ENCODE measurements at places on chromosomes 16 and 17. TPM values are rescaled to one million over a fixed set of nuclear protein-coding genes. Genes with fewer than 3 reads are reported as not detected.

Gene CX3CL1
- total RNA-seq = 20.3 TPM

Gene USH1G
- not detected for total RNA-seq

Gene BIRC5
- 12.1 TPM for total RNA-seq

Gene TMC5
- total RNA-seq = 105 TPM

Gene CPHXL2
- total RNA-seq = not detected

Gene PYY
- not detected for total RNA-seq

Gene SLFN11
- 92.7 TPM for total RNA-seq

Gene ADGRG3
- total RNA-seq = 1.1 TPM

Gene PRSS27
- 0.45 TPM for total RNA-seq

Gene CNTNAP1
- total RNA-seq = 15.1 TPM

Gene FBXO39
- 0.17 TPM for total RNA-seq

Gene PKMYT1
- total RNA-seq = 14.3 TPM

Gene SULT1A1
- total RNA-seq = 38.6 TPM

Gene ARHGDIG
- 1.1 TPM for total RNA-seq

Gene CCL16
- total RNA-seq = not detected

Gene GRB7
- total RNA-seq = 12.4 TPM

Gene QPRT
- 21.9 TPM for total RNA-seq

Gene EDC4
- 47.9 TPM for total RNA-seq

Gene OR4D1
- not detected for total RNA-seq

Gene GNG13
- total RNA-seq = not detected

Gene PERCC1
- total RNA-seq = not detected

Gene SEZ6L2
- total RNA-seq = 7.7 TPM

Gene ANKRD40CL
- total RNA-seq = not detected

Gene UTS2R
- not detected for total RNA-seq

Gene CCL18
- total RNA-seq = 227 TPM

Gene TEX14
- total RNA-seq = 0.47 TPM

Gene UBFD1
- 69.3 TPM for total RNA-seq

Gene SPATA22
- total RNA-seq = 0.26 TPM

Gene CMTM1
- total RNA-seq = 10.0 TPM

Gene TCAP
- 2.0 TPM for total RNA-seq

Gene KRT32
- total RNA-seq = not detected

Gene GPR139
- total RNA-seq = not detected

Gene FSCN2
- 3.4 TPM for total RNA-seq

Gene TBC1D26
- total RNA-seq = not detected

Gene GDPD1
- 4.8 TPM for total RNA-seq

Gene KRT14
- total RNA-seq = not detected

Gene SCNN1G
- 7.8 TPM for total RNA-seq

Gene CDRT15
- not detected for total RNA-seq

Gene TMEM235
- total RNA-seq = not detected

Gene JPH3
- not detected for total RNA-seq

Gene MPDU1
- 81.4 TPM for total RNA-seq

Gene KRT39
- total RNA-seq = 0.41 TPM

Gene DDX28
- total RNA-seq = 10.5 TPM

Gene EMP2
- 263 TPM for total RNA-seq

Gene TLCD2
- total RNA-seq = 7.3 TPM

Gene ALDH3A1
- total RNA-seq = 4.7 TPM
